NCI-H187 (cell line): ENCODE measurements at places on chromosomes 16 and 17.

GRCh38 chr17:28841901-28842281, 699 bp downstream of the FAM222B start:
- no peak for DNase-seq

GRCh38 chr16:11045846-11046245, 101.5 kb downstream of the CLEC16A start:
- no peak for DNase-seq

GRCh38 chr17:2406271-2406902, 5.5 kb upstream of the MNT start:
- no peak for DNase-seq

DNA sequence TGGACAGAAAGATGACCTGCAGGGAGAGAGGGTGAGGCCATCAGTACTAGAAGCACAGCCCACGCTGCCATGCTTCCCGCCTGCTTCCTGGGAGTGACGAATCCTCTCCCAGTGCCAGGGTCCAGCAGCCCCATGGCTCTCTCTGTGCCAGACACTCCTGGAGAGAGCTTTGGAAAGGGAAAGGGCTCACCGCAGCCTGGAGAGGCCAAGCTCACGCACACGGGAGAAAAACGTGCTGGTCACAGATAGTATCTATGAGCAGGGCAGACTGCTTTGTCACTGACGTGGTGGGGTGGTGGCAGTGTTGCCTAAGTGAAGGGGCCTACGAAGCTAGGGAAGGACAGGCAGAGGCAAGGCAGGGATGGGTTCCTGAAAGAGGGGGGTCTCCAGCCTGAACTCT, 5.4 kb downstream of the WBP2 start:
- DNase-seq: no peak

DNA sequence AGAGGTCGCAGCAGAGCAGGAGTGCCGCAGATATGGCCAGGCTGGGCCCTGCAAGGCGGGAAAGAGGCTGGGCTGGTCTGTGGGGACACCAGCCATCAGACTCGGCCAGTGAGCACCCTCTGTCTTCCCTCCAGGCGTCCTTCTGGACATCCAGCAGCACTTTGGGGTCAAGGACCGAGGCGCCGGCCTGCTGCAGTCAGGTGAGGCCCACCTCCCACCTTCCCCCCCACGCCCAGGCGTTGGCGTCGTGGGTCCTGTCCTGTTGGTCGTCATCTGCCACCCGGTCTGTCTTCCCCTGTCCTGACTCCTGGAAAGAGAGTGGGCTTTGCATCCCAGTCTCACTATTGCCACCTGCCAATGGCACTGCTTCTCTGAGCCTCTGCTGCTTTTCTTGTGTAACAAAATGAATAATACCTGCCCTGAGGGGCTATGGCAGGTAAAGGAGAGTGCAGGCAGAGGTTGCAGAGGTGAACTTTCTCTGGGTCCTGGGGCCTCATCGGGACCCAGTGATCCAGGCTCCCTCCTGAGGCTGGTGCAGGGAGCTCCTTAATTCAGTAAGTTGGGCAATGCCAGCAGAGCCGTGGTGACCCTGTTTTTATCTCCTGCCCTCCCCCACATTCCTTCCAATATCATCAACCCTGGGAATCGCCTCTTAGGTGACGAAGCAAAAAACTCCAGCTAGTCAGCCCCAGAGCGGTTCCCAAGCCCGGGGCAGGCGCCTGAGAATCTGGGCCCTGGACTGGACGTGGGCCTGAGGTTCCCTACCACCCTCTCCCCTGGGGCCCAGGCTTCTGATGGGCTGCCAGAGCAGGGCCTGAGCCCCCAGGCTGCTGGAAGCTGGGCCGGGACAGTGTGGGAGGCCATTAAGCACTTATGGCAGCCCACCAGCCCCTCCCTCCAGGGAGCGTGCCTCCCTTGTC, 14.7 kb downstream of the SPNS2 start:
- no peak for DNase-seq

- DNase-seq: no peak
These were observed 4.0 kb downstream of the SLC16A13 start for GRCh38 chr17:7039832-7040231.

GRCh38 chr17:19644493-19645210, 3.9 kb upstream of the ALDH3A2 start:
- DNase-seq: no peak

DNA sequence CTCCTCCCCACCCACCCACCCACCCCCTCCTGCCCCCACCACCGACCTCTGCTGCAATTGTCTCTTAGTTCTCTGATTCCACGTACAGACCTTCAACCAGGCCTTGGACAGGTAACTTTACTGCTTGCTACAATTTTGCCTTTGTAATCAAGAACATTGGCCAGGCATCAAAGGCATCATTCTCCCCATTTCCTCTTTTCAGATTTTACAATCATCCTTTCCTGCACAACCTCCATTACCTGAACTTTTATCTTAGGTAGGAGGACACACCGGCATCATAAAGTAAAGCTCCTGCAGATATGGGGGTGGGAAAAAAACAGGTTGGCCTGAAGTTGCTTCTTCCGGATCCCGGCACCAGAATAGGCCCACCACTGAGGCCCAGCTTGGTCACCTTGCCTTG, 25.7 kb upstream of the SUPT4H1 start:
- no peak for DNase-seq
